ENCODE measurements at places on chromosomes 3 and 15. TPM values are rescaled to one million over a fixed set of nuclear protein-coding genes. Genes with fewer than 3 reads are reported as not detected.

GRCh38 chr3:39637807-39638206 lies 170.3 kb downstream of the MOBP start:
- peak; percentile 43 for DNase-seq

DNA sequence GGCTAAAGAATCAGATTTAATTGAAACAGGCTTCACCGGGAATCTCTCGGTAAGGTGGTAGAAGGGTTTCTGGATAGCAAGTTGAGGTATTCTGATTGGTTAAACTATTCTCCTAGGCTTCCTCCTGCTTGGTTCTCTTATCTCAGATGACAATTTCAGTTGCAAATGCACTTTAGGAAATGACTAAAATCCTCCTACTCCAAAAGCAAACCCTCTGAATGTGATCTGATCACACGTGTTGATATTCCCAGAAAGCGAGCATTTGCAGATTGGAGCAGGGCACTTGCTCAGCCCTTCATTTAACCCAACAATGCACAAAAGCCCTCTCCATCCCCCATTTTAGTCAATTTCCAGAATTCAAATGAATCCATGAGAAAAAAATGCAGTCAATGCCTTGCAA lies 55.6 kb upstream of the ICE2 start:
- DNase-seq = no peak

- no peak for DNase-seq
Measured at GRCh38 chr3:68703066-68703465, 229.3 kb downstream of the TAFA4 start.

DNA sequence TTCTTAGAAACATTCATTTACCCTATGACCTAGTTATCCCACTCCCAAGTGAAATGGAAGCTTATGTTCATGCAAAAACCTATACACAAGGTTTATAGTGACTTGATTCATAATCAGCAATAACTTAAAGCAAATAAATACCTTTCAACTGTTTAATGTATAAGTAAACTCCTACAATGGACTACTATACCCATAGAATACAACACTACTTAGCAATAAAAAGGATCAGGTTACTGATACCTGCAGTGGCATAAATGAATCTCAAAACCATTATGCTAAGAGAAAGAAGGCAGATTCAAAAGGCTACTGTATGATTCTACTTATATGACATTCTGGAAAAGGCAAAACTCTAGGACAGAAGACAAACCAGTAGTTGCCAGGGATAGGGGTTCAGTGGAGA lies 8.3 kb upstream of the POLR2M start:
- DNase-seq = no peak

DNA sequence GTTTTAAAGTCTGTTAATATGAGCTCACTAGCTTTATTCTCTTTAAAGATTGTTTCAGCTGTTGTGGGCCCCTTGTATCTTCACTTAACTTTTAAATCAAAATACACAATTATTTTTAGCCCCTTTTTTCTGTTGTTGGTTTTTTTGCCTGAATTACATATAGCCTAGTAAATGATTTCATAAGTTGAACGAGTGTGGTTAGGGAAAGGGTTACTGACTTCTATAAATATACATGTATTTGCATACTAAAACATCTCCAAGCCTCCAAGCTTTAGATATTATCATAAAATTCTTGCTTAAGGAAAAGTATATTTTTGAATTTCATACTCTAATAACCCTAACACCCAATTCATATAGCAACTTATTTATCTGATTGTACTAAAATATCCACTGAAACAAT lies 73.2 kb upstream of the ARL6 start:
- no peak for DNase-seq

- no peak for DNase-seq
Measured at GRCh38 chr15:93088981-93089726, at the start of gene RGMA. Gene RGMA (minus strand): TSS chr15:93089211. CDS start chr15:93088932, 279 bp downstream.

DNA sequence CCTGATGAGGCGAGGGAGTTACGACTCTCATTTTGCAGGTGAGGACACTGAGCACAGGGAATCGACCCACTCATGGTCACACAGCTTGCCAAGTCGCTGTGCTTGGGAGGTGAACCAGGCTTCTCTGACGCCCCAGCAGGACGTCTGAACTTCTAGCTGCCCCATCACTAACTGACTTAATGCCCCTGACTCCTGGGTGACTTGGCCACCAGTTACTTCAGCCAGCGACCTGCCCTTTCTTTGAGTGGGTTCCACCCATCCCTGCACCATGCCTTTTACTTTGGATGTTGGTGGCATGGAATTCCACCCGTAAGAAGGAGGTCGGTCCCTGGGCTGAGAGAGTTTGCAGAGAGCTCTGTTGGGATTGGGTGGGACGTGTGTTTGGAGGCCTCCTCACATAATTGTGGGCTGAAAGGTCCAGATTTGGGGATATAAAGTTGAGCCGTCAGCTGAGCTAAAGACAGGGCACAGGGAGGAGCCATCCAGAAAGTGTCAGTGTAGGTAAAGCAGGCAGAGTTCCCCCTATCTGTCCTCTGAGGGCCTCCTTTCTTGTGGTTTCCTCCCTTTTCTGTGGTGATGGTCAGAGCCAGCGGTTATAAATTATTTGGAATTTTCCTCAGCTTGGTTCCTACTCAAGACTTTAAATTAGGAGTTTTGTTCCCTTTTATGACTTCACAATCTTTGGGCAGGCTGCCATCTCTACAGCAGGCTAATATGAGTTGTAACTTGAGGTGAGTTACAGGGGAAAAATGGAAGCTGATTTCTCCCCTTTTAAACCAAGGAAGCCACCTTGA lies 55.0 kb downstream of the FLNB start:
- DNase-seq = no peak

DNA sequence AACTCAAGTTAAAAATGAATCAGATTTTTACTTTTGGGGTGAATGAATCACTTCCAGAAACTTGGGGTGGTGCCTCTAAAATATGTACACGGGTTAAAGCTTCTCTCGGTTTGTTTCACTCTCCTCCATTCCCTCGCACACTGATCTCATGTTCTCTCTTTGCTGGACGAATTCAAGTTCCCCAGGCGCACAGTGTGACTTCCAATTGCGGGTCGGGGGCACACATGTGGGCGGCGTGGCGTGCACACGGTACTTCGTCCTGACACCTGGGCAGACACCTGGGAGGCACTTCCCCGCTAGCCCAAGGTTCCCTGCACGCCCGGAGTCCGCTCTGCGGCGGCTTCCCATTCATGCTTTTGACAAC lies 692 bp downstream of the SCAANT1 start:
- no peak for DNase-seq

GRCh38 chr3:52685285-52685708 lies 416 bp downstream of the PBRM1 start:
- DNase-seq = peak; percentile 77

DNA sequence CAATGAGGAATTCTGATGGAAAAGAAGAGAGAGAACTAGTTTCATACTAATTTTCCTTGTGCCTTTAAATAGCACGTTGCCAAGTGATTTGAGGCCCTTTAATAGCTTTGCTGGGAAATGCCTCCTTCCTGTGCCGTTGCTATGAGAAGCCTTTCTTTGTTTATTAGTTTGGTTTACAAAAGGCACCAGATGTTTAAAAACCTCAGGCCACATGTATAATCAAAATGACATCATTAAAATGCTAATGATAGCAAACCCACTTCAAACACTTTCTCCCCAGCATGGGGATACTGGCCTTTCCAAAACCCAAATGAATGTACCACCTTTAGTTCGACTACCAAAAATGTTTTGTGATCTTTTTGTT lies 50.0 kb upstream of the TBC1D23 start:
- no peak for DNase-seq

GRCh38 chr3:170760174-170760526 lies 109.8 kb downstream of the RPL22L1 start:
- DNase-seq = no peak

Gene CD276
- 84.1 TPM for total RNA-seq

Gene COL8A1
- total RNA-seq = not detected

Gene ZNF280D
- 8.7 TPM for total RNA-seq

Gene LHFPL4
- not detected for total RNA-seq
